Skin of body (tissue), 3 donors: ENCODE measurements at places on chromosomes 13 and 19. TPM values are rescaled to one million over a fixed set of nuclear protein-coding genes. Genes with fewer than 3 reads are reported as not detected.

Gene ZNF229
- 8.5 TPM for total RNA-seq

Gene GARIN5A
- total RNA-seq: 0.69 TPM

Gene ATXN8OS
- not detected for total RNA-seq

Gene SIGLEC10
- total RNA-seq: 1.7 TPM

Gene TBXA2R
- total RNA-seq: 1.2 TPM

Gene C13orf46
- total RNA-seq: under 0.01 TPM

Gene LAIR1
- 11.5 TPM for total RNA-seq

Gene MBD3L2
- total RNA-seq: not detected

Gene EFNA2
- total RNA-seq: 0.39 TPM
